Left lung (tissue), 14 donors: ENCODE measurements at places on chromosomes 5 and 9. TPM values are rescaled to one million over a fixed set of nuclear protein-coding genes. Genes with fewer than 3 reads are reported as not detected.

- no peak overlapping the region for H3K27ac ChIP-seq
- H3K4me1 ChIP-seq: no peaks in the 10 kb centered on the region
- no peaks in the 10 kb centered on the region for H3K27me3 ChIP-seq
- DNase-seq: no peak
- H3K36me3 ChIP-seq: no peaks in the 10 kb centered on the region
Observed at GRCh38 chr9:135021393-135021789, 66.1 kb upstream of the OLFM1 start.

- H3K4me1 ChIP-seq: no peaks in the 10 kb centered on the region
- no peak overlapping the region for H3K27ac ChIP-seq
- peak; percentile 23 for DNase-seq
- no peaks in the 10 kb centered on the region for H3K27me3 ChIP-seq
- H3K36me3 ChIP-seq: no peaks in the 10 kb centered on the region
- no peak overlapping the region for H3K4me3 ChIP-seq
Observed at GRCh38 chr9:133777871-133778270, 39.7 kb upstream of the SARDH start.

Gene FABP6
- total RNA-seq: not detected

Gene PCDHGA3
- total RNA-seq: 1.8 TPM

Gene AQP3
- 231 TPM for total RNA-seq

Gene SOHLH1
- not detected for total RNA-seq
